ENCODE measurements at places on chromosomes 1 and 21.
A peak's percentile ranks its signal among the peaks of the same experiment; 100 is the strongest.

- no peak for DNase-seq
These were observed 58.5 kb downstream of the LPAR3 start for GRCh38 chr1:84834419-84835064.

DNA sequence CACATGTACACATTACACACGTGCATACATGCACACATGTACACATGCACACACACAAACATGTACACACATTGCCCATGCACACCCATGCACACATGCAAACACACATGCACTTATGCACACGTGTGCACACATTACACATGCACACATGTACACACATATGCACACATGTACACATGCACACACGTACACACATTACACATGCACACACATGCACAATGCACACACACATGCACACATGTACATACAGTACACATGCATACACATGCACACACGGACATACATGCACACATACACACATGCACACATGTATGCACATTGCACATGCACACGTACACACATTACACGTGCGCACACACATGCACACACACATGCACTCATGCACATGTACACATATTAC is 95.3 kb upstream of the TTC34 start:
- DNase-seq: no peak

DNA sequence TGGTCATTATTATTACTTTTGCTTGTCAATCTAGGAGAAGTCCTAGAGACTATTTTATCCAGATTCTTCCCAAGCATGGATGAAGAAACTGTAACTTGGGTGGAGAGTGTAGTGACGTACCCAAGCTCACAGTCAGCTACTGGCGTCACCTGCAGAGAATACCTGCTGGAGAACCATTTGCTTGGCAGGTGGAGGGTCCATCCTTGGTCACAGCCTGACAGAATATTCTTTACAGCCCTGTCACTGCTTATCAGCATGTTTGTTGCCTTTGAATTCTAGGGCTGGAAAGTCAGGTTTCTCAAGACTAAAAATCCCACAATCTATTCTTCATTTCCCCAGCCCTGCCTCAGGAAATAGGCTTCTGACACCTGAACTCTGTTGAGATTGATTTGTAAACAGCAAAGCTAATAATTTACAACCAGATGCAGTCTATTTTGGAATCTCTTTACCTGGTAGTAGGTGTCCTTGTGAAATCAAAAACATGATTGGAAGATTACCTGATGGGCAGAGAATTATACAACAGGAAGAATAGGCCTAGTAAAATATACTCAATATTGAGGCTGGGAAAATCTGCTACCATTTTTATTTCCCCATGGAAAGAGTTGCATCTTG is 100.4 kb upstream of the ZNF644 start:
- DNase-seq: no peak

- DNase-seq: no peak
These were observed 21.7 kb upstream of the ABCD3 start for GRCh38 chr1:94396356-94397010.

GRCh38 chr1:29354511-29355098 is 118.3 kb downstream of the PTPRU start:
- DNase-seq: no peak

- no peak for DNase-seq
These were observed 74.1 kb upstream of the CD34 start for GRCh38 chr1:207984831-207985572.

DNA sequence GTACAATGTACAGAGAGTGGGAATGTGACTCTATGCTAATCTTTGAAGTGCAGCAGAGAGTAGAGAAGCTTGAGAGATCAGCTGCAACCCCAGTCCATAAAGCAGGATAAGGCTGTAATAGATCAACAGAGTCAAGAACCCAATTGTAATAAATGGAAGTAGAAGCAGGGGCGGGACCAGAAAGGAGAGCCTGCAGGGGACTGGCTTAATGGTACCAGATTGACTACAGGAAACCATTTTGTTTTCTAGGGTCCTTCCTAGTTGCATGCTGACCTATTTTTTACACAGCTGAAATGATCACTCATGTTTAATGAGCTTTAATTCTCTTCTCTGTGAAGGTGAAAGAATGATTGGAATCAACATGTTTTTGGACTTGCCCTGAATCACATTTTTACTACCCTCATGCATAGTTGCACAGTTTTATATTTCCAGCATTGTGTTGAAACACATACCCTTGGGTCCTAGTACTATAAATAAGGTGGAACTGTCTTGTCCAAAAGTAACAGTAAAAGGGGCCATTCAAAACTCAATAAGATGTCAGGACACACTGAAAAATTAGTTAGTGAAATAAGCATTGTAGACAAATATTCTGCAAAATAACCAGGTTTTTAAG is 69.8 kb downstream of the GPR88 start:
- DNase-seq: no peak

DNA sequence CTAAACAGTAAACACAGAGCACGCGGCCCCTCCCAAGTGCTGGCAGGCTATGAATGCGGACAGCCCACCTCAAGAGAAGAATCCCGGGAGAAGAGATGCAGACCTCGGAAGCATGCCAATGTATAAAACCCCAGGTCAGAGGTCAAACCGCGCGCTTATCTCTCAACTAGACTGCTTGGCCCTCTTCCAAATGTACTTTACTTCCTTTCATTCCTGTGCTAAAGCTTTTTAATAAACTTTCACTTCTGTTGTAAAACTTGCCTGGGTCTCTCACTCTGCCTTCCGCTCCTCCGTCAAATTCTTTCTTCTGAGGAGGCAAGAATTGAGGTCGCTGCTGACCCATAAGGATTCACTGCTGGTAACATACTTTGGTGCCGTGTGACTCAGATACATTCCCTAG is 216.0 kb downstream of the S1PR1 start:
- DNase-seq: no peak

- no peak for DNase-seq
These were observed 118.4 kb downstream of the DISP1 start for GRCh38 chr1:222933273-222933672.

- DNase-seq: no peak
These were observed 49.5 kb downstream of the LYST start for GRCh38 chr1:235817101-235817728.

DNA sequence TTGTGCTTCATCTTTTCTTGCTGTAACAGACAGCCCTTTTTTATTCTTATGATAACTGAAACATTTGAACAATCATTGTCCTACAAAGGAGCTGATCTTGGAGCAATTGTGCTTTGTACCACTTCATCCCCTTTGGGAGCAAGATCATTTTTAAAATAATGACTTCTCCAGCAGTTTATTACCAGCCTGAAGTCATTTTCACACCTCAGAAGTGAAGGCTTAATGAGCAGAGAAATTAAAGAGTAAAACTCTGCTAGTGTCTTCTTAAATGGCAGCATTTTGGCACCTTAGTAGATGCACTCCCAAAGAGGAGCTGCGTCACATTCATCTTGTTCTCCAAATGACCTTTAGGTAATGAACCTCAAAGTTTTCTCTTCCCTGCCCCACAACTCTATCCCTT is 439.6 kb upstream of the CAMK1G start:
- DNase-seq: no peak

GRCh38 chr1:53071167-53071865 is 9.3 kb downstream of the PODN start:
- DNase-seq: no peak

DNA sequence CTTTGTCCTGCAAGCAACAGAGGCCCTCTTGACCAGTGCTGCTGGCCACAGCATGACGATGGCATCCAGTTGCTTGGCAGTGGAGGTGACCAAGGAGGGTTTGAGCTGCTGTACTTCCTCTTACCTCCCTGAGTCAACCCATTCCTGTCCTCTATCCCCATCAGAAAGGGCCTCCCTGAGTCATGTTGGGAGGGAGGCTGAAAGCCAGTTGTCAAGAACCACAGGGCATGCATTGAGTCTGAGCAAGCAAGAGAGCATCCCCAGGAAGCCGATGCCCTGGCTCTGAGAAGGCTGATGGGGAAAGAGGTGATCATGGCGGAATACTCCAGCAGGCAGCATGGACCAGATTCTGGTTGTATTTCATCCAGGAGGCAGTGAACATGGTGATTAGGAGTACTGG is 69.6 kb downstream of the LACTBL1 start:
- DNase-seq: no peak

DNA sequence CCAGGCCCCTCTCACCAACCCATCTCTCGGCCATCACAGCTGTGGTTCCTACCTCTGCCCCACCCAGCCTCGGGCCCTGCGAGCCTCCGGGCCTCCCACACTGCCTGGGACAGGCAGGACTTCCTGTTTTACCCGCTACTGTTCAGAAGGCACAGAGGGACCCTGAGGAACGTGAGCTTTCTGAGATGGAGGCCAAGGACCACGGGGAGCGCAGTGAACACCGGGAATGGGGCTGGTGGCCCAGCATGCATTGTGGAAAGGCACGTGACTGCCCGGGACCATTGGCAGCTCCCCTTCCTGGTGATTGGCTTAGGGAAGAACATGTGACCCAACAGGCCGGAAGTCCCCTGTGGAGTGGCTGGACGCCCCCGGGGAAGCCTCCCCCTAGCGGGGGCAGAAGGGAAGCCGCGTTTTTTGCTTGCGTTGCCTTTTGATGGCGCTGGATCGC is 7.0 kb downstream of the S100B start:
- DNase-seq: peak; percentile 15

DNA sequence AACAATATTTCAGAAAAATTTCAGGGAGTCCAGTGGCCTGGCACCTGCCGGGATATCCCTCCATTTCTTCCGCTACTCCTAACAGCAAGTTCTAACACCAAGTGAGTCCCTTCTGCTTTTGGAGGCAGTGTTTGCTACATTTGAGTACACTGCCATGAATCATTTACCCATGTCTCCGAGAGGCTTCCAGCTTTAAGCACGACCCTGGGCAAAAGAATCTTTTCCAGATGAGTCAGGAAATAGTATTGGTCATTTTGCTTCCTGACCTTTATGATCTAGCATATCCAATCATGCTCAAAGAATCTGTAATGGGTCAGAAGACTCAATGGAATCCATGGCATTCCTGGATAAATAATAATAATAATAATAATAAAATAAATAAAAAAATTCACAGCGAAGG is 60.7 kb upstream of the FMN2 start:
- DNase-seq: no peak

GRCh38 chr1:13523780-13524477 is 10.1 kb upstream of the LRRC38 start:
- no peak for DNase-seq

DNA sequence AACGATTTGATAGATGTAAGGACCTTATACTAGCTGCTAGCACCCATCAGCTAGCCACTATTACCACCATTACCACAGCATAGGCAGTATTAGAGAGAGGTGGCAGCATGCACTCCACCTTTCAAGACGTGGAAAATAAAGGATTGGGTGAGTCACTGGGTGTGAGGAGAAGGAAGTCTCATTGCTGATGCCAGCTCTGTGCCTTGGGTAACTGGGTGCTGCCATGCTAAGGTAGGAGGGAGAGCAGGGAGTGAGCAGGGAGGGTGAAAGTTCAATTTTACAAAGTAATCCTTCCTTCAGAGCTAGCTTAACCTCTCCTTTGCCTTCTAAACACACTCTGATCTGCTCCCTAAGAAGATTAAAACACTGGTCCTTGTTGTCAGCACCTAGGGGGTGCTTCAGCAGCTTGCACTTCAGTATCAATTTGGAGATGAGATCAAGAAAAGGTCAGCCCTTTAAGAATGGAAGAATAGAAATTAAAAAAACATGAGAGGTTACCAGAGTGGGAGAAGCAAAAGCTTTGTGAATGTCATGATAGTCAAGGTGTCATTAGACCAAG is 1.8 kb upstream of the LIN9 start:
- DNase-seq: no peak

- DNase-seq: no peak
These were observed 7.3 kb downstream of the CSTB start for GRCh38 chr21:43768868-43769167.

GRCh38 chr1:118306851-118307250 is 121.8 kb upstream of the SPAG17 start:
- DNase-seq: no peak

GRCh38 chr1:154943649-154944400 is 7.3 kb upstream of the PMVK start:
- DNase-seq: peak; percentile 55

DNA sequence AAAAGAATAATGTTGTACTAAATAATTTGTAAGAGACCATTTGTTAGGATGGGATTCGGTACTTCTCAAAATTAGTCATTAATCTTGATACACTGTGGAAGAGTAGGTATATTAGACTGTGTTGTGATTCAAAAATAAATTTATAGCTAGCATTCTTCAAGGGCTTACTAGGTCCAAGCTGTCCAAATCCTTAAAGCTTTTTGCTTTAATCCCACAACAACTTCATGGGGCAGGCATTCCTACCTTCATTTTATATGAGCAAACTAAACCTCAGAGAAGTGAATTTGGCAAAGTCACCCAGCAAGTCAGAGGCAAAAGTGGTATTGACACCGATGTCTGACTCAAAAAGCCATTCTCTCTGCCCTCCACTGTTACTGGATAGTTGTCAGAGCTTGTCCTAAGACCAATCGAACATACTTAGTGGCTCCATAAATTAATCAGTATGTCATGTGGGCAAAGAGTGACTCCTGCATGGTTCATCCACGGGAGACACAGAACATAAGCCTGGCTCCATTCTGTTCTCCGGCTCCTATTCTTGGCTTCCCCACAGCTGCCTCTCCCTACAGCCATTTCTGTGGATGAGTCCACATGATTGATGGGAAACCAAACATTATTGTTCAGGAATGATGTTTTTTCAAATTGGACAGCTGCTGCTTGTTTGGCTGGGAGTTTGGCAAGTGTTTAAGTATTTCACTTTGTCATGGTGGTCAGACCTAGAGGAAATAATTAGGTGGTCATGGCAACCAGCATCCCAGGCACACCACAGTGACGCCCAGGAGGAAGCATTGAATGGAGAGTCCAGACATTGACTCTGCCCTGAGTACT is 133.4 kb upstream of the FGGY start:
- DNase-seq: no peak

GRCh38 chr1:54249819-54250435 is 50.0 kb downstream of the MRPL37 start:
- DNase-seq: no peak

DNA sequence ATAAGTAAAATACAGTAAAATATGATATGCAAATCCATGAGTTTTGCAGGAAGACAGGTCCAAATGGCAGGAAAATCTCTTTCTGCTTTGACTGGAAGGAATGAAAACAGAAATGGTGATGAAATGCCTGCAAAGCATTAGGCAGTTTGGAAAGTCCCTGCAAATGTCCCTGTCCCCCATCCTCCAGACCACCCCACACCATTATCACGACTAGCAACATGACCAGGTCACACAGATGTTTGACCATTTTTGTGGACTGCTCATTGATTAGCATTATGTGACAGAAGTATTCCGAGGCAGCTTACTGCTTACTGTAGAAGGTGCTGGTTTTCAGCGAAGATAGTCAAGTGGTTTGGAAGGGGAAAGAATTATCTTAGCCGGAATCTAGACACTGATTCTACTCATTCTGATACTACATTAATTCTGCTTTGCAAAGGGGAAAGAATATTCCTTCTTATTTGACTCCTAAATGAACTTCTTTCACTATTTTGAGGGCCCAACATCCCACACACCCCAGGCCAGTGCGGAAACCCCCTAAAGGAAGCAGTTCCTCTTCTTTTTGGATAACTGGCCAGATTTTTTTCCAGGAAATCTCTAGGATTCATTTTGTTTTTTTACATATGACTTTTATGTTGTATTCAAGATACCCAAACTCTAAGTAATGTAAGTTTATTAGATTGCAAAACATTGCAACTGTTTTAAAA is 9.5 kb upstream of the CR2 start:
- DNase-seq: no peak

GRCh38 chr1:26293911-26294463 is 12.4 kb downstream of the UBXN11 start:
- DNase-seq: no peak
